ENCODE measurements at places on chromosomes 2 and 18.

- no peak for DNase-seq
Observed at GRCh38 chr2:72293620-72294019, 146.0 kb upstream of the CYP26B1 start.

DNA sequence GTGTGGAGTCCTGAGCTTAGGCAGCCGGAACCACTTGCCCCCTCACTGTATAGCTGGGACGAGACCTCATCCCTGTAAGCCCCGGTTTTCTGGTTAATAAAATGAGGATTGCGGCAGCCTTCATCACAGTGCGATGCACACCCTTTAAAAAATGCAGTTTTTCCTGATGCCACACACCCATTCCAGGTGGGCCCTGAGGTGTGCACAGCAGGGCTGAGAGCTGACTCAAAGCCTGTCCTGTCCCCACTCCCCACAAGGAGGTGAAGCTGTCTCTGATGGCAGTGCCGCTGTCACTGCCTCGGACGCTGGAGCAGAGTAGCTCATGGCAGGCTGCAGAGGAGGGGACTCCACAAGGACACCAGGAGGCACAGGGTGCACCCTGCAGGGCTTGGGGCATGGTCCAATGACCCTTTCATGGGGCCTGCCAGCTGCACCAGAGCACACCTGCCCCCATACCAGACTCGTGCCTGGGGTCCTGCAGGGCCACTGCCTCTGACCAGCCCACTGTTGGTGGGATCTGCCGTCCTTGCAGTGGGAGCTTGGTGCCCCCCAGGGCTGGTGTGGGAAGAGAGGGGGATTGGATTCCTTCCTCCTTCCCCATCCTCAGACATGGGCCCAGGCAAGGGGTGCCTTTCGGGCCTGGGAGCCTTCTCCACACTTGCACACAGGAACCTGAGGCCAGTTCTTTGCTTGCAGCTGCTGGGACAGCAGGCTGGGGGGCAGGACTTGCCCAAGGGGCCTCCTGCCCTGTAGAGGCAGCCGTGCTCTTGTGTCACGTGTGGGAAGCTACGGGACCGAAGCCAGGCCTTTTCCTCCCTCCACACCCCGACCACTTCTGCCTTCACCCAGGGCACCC lies 22.8 kb downstream of the GPC1 start:
- no peak for DNase-seq

GRCh38 chr2:219959471-219959870 lies 332.0 kb downstream of the SLC4A3 start:
- DNase-seq, result no peak

DNA sequence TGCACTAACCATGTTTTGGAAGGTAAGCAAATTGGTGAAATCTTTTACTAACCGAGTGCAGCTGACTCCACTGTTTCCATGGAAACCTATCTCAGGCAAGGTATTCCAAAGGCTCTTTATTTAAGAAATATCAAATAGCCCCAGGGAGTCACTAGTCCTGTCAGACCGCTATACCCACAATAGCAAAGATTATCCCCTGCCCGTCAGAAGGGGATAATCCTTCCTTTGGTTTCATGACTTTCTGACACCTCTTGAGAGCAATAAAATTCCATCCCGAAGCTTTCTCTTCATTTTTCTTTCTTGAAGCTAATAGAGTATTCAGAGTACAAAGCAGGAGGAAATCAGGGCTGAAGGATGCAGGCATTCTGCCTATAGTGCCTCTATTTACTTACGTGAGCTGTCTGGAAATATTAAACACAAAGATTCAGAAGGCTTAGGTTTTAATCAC lies 34.7 kb upstream of the MAP2 start:
- no peak for DNase-seq

GRCh38 chr2:151405376-151405775 lies 4.3 kb upstream of the RIF1 start:
- no peak for DNase-seq

DNA sequence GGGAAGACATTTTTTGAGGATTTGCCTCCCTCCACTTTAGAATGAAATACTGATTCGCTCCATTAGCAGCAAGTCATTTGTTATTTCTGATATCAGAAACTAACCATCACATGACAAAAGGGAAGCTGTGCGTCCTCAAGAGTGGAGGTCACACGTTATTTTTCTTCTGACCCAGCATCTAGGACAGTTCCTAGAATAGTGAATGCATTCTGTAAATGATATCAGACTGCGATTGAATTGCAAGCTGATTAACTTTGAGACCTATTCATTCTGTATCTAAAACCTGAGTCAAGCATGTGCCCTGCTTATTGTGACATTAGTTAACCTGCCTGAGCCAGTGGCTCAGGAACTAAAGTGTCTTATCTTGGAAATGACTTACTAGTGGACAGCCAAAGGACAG lies 10.1 kb downstream of the DAPL1 start:
- no peak for DNase-seq

DNA sequence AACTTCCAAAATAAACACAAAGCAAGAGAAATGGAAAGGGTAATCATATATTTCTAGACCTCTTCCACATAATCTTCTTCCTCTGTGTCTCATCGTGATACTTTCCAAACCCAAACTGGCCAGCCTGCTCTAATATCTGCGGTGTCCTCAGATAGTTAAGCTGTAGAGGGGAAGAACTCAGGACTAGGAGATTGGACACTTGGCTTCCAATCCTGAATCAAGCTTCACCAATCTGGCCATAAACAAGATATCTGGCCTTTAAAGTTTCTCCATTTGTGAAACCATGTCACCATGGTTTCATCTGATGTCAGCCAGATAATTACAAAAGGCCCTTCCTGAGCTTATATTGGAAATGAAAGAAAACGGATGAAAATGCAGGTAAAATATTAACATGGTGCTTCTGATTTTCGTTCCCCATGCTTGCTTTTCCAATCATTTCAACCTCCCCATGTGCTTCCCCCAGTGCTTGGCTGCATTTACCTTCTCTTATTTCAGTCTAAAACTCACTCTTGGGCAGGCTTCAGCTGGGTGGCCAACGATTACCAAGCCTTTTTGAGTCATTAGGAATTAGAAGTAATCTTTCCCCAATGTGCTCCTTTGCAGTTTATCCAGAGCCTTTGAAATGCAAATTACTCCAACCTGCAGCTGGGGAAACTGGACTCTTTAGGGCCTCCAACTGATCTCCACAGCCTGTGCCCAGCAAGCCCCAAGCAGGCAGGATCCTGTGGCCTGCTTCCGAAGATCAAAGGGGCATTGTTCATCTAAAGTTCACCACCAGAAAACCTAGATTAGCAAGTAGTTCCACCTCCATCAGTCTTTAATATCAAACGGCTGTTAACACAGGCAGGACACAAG lies 44.5 kb upstream of the MYCN start:
- DNase-seq, result no peak

GRCh38 chr2:239278941-239279365 lies 121.9 kb downstream of the HDAC4 start:
- no peak for DNase-seq

- no peak for DNase-seq
Observed at GRCh38 chr2:230942920-230943896, 18.2 kb upstream of the GPR55 start.

DNA sequence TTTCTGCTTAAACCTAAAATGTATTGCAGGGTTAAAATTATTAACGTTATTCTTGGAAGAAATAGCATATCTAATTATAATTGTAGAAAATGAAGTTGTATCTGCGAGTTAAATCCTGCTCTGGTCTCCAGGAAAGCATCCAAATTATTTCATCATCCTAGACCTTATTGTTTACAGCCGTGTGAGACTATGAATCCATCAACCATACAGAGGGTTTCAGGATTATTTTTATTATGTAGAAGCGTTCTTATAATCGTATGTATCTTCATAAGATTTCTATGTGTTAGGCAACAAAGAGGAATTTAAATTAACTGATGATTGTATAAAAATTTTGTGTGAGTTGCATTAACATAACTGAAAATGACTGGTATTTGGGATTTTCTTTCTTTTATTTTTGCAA lies 14.5 kb upstream of the DSC3 start:
- DNase-seq, result no peak

GRCh38 chr2:85698184-85698879 lies 4.2 kb downstream of the GNLY start:
- no peak for DNase-seq

GRCh38 chr2:109438146-109438545 lies 175.6 kb downstream of the SEPTIN10 start:
- DNase-seq, result no peak

- no peak for DNase-seq
Observed at GRCh38 chr2:22450831-22451230, 934.1 kb upstream of the KLHL29 start.

GRCh38 chr2:208541989-208542464 lies 135.4 kb downstream of the PTH2R start:
- DNase-seq, result no peak

DNA sequence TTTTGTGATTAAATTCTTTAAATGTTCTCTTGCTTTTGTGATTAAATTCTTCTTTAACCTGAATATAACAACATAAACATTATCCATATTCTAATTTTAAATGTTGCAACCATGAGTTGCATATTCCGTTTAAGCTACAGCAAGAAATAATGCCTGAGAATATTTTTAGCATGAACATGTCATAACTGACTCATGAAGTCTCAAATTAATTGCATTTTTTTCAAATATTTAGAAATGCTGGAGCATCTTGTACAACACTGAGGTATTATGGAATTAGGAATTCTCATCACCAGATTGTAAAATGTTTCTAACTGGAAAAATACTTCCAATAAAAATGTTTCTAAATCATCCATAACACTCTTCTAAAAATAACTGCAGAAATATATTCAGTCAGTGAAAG lies 14.7 kb downstream of the ROCK2 start:
- DNase-seq, result no peak

DNA sequence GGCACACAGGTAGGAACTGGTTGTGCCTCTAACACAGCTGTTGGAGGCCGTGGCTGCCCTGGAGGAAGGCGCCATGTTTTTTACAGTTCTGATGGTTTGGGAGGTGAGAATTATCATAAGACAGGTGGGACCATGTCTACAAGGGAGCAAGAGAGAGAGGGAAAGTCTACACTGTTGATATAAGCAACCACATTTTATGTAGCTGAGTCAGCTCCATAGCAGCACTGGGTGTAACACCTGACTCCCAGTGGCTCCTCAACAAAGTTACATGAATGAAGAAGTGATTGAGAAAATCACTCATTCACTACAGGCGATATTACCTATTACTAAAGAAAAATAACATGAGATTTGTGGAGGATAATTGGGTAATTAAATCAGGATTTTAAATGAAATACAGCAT lies 41.3 kb upstream of the ACAA2 start:
- DNase-seq, result no peak

DNA sequence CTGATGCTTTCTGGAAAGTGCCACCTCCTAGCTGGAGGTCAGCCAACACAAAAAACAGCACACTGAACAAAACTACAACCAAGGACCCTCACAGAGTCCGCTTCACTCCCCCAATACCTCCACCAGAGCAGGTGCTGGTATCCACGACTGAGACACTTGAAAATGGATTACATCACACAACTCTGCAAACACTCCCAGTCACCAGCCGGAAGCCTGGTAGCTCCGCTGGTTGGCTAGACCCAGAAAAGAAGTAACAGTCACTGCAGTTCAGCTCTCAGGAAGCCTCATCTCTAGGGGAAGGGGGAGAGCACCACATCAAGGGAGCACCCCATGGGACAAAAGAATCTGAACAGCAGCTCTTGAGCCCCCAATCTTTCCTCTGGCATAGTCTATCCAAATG lies 175.4 kb downstream of the LCLAT1 start:
- DNase-seq, result no peak

DNA sequence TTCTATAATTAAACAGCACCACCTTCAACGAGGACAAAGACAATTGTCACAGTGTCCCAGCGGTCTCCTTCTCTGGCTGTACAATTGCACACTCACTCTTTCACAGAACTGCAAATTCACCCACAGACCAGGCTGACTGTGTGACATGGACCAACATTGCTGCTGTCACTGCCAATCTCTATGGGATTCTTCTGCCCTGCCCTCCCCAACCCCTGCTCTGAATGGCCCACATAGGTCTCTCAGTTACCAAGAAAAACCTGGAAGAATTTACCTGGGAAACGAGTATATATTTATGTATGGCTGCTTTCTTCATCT lies 26.5 kb downstream of the LRRC30 start:
- DNase-seq, result no peak

DNA sequence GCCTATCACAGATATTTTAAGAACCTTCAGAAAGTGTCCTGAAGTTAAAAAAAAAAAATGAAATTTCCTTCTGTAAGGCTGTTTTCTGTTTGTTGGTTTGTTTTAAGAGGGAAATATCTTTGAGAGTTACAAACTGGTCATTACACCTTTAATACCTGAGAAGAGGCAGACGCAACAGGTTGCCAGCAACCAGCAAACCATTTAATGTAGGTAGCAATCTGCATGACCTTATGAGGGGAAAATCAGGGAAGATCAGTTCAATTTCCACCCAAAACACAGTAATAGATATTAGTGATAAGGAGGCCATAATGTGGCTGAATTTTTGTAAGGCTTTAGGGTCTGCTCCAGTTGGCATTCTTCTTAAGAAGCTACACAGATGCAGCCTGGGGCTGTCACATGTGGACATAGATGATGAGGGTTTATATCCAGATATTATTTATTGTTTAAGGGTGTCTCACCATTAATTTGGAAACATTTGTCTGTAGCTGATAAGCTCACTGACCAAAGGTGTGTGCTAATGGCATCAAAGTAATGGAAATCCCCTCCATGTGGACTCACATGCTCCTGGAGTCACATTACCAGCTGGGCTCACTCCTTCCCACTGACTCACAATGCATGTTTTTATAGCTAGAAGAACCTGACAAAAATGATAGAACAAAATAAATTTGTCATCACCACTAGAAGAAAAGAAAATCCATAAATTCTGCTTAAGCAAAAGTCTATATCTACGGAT lies 83.5 kb upstream of the DTNA start:
- no peak for DNase-seq

- DNase-seq, result no peak
Observed at GRCh38 chr2:229118336-229118735, 152.8 kb downstream of the PID1 start.

DNA sequence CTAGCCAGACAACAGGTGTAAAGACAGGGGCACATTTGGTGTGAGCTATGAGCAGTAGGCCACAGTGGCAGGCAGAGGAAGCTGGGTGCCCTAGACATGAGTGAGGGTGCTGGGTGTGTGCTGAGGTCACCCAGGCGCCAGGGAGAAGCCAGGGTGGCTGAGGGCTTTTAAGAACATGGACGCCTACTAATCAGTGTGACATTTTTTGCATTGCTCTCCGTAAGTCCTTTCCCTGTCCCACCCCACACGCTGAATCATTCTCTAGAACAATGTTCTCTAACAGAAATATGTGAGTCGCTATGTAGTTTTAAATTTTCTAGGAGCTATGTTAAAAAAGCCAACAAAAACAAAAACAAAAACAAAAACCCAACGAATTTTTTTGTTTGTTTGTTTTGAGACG lies 204.5 kb upstream of the REV1 start:
- DNase-seq, result no peak

DNA sequence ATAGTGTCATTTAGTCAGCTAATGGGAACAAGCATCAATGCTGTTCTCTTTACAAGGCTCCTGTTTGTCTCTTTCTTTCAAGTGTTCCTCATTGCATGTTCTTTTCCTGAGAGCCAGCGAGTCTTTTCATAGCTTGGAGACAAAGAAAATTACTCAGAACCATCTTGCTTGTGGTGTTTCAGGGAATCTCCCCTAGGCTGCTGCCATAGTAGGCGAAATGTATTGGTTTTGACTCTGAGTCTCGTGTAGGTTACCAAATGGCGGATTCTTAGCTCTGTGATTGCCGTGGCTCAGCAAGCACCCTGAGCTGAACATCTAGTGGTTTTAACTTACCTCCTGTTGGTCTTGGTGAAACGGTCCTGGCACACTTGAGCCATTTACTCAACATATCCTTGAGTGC lies 68.7 kb downstream of the RHBDD1 start:
- no peak for DNase-seq
